ENCODE measurements at places on chromosomes 4 and X.

GRCh38 chr4:19993242-19993641, 258.5 kb upstream of the SLIT2 start:
- no peaks in the 10 kb centered on the region for H3K36me3 ChIP-seq
- no peaks in the 10 kb centered on the region for H3K27me3 ChIP-seq
- no peak overlapping the region for H3K4me3 ChIP-seq
- H3K27ac ChIP-seq = no peak overlapping the region
- DNase-seq = no peak
- H3K4me1 ChIP-seq = no peaks in the 10 kb centered on the region

GRCh38 chr4:101065935-101066485, 281.3 kb downstream of the PPP3CA start:
- H3K36me3 ChIP-seq = no peaks in the 10 kb centered on the region
- H3K27ac ChIP-seq = no peak overlapping the region
- H3K4me3 ChIP-seq = no peak overlapping the region
- no peak for DNase-seq
- H3K4me1 ChIP-seq = no peaks in the 10 kb centered on the region
- H3K27me3 ChIP-seq = no peaks in the 10 kb centered on the region

DNA sequence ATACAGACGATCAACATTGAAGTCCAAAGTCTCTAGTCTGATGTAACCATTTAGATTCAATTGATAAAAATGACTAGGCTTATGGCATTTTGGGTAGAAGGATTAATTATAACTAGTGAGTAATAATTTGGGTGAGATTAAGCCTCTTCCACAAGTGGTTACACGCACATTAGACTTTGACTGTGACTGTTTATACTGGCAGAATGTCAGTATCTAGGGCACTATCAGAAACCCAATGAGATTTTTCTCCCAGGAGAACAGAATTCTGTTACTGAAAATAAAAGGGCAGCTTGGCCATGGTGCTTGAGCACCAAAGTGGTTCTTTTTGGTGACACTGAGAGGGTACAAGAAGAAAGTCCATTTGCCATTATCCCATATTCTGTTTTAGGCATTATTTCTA, 3.3 kb downstream of the PLS3 start:
- H3K4me3 ChIP-seq = no peak overlapping the region
- H3K36me3 ChIP-seq = no peaks in the 10 kb centered on the region
- H3K4me1 ChIP-seq = no peaks in the 10 kb centered on the region
- no peak overlapping the region for H3K27ac ChIP-seq

DNA sequence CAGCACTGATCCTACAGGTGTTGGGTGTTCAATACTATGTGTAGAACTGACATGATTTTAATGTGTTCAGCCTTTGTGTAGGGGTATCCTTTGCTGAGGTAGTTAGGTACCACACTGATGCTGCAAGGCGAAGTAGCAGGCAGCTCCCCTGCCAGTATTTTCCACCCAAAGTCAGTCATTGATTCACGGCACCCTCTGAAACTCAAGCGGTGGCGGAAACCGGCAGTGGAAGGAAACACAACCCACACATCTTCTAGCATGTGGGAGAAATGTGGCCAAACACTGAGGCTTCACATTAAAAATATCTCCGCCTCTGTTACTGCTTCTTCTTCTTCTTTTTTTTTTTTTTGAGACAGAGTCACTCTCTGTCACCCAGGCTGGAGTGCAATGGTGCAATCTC, 126.3 kb downstream of the AASDH start:
- H3K36me3 ChIP-seq = no peaks in the 10 kb centered on the region
- H3K4me1 ChIP-seq = no peaks in the 10 kb centered on the region
- no peaks in the 10 kb centered on the region for H3K27me3 ChIP-seq
- H3K4me3 ChIP-seq = no peak overlapping the region
- no peak overlapping the region for H3K27ac ChIP-seq

DNA sequence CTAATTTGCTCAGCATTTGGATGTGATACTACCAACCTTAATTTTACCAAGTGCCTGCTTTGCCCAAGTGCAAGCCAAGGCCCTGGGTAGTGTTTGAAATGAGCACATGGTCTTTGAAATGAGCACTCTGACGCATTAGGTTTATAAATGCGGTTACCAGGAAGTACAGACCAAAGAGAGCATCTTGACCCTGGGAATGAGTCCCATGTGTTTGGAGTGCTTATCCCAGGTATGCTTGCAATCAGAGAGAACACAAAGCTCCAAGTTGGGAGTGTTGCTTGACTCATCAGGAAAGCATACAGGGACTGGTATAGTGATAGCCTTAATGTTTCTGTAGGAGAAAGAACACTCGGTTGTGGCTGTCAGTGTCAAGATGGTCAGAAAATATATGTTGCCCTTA, 203.6 kb upstream of the MAMLD1 start:
- H3K27me3 ChIP-seq = no peaks in the 10 kb centered on the region
- DNase-seq = no peak
- no peaks in the 10 kb centered on the region for H3K36me3 ChIP-seq

DNA sequence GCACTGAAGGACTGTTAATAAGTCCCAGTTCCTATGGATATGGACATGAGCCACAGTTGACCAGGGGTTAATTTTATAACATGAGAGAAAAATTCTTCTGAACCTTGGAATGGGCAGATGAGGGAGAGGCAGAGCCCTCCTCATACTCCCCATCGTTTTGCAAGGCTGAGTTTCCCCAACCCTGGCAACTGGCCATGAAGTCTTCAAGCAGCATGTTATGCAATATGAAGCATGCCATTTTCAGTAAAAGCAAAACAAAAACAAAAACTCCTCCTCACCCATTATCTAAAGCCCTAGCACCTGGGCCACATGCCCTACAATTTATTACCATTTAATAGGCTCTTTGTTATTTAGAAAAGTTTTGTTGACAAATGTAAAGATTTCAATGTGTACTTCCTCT, 64.5 kb downstream of the GPC4 start:
- H3K4me1 ChIP-seq = no peaks in the 10 kb centered on the region
- H3K4me3 ChIP-seq = no peak overlapping the region
- H3K27ac ChIP-seq = no peak overlapping the region
- peak; percentile 66 for DNase-seq

GRCh38 chrX:131067216-131067615, 9.1 kb downstream of the ARHGAP36 start:
- H3K4me3 ChIP-seq = no peak overlapping the region
- DNase-seq = no peak
- no peaks in the 10 kb centered on the region for H3K36me3 ChIP-seq

- DNase-seq = no peak
- no peak overlapping the region for H3K4me3 ChIP-seq
- no peaks in the 10 kb centered on the region for H3K27me3 ChIP-seq
- H3K36me3 ChIP-seq = no peaks in the 10 kb centered on the region
- no peaks in the 10 kb centered on the region for H3K4me1 ChIP-seq
- H3K27ac ChIP-seq = no peak overlapping the region
These were observed 43.3 kb upstream of the ADAM29 start for GRCh38 chr4:174874898-174875297.

- no peak for DNase-seq
- no peaks in the 10 kb centered on the region for H3K4me1 ChIP-seq
- no peaks in the 10 kb centered on the region for H3K27me3 ChIP-seq
- H3K4me3 ChIP-seq = no peak overlapping the region
These were observed 159.7 kb upstream of the ATP6AP2 start for GRCh38 chrX:40420899-40421729.

GRCh38 chr4:25401066-25401465, 24.0 kb downstream of the ANAPC4 start:
- no peaks in the 10 kb centered on the region for H3K36me3 ChIP-seq
- no peak overlapping the region for H3K4me3 ChIP-seq
- no peak overlapping the region for H3K27ac ChIP-seq

DNA sequence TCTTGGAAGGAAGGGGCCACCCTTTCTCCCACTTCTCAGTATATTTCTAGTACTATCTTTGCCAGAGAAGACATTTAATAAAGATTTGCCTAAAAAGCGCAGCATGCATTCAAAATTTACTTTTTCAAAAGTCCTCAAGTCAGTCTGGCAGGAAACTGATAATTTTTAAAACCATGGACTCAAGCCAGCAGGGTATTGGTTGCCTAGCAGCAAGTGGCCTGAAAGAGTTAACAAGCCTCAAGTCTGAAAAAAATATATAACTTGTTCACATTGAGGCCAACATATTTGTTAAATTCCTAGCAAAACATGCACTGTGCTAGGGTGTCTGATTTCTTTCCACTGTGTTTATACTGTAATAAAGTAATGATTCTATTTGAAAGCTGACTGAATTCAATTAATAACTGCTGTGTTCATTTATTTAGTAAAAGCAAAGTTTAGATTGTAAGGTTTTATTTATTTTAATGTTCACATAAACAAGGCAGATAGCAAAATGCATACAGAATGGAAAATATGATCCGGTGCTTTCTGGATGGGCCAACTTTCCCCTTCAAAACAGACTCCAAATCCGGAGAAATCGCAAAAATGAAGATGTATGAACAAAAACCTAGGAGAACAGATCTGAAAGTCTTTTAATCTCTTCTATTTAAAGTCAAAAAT, 218.5 kb upstream of the FGF13 start:
- H3K27ac ChIP-seq = no peak overlapping the region
- H3K4me1 ChIP-seq = no peaks in the 10 kb centered on the region
- H3K36me3 ChIP-seq = no peaks in the 10 kb centered on the region
- H3K27me3 ChIP-seq = peaks cover 8% of the 10 kb centered on the region

- no peak for DNase-seq
- no peaks in the 10 kb centered on the region for H3K36me3 ChIP-seq
- H3K27ac ChIP-seq = no peak overlapping the region
- H3K27me3 ChIP-seq = peaks cover 30% of the 10 kb centered on the region
- H3K4me3 ChIP-seq = no peak overlapping the region
- H3K4me1 ChIP-seq = no peaks in the 10 kb centered on the region
These were observed 83.1 kb downstream of the TEX11 start for GRCh38 chrX:70825366-70825765.

GRCh38 chr4:60216752-60217151, 983.4 kb upstream of the ADGRL3 start:
- H3K36me3 ChIP-seq = no peaks in the 10 kb centered on the region
- no peaks in the 10 kb centered on the region for H3K27me3 ChIP-seq
- no peak overlapping the region for H3K27ac ChIP-seq
- H3K4me3 ChIP-seq = no peak overlapping the region
- DNase-seq = no peak

DNA sequence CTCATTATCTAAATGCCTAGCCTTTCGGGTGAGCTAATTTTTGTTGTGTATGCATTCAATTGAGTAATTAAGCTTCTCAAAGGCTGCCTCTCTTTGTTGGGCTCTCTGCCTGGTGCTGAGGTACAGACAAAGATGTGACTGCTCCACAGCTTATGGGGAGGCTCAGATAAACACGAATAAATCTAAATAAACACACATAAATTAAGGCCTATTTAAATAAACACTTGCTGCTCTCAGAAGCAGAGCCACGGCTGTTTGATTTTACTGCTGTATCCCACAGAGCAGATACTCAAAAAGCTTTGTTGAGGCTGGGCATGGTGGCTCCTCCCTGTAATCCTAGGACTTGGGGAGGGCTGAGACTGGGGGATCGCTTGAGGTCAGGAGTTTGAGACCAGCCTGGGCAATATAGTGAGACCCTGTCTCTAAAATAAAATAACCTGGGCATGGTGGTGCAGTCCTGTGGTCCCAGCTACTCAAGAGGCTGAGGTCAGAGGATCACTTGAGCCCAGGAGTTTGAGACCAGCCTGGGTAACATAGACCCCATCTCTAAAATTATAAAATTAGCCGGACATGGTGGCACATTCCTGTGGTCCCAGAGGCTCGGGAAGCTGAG, 8.4 kb upstream of the CD99 start:
- H3K4me1 ChIP-seq = no peaks in the 10 kb centered on the region
- no peak for DNase-seq
- no peak overlapping the region for H3K4me3 ChIP-seq
- H3K27me3 ChIP-seq = no peaks in the 10 kb centered on the region
- no peaks in the 10 kb centered on the region for H3K36me3 ChIP-seq

DNA sequence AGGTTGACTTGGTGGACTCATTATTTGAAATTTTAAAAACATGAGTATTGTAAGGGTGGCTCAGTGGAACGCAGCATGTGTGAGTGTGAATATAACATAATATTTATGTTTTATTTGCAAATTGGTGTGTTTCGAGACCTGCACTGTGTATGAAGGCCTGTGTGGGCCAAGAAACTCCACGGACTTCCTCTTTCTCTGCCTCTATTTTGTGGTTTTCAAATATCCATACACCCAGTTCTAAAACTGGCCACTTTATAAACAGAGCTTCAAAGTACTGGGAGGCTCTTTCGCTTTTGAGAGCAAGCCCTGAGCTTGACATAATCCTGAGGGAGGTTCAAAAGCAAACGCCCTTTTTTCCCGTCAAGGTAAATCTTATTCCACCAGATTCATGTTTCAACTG, 187.7 kb downstream of the GPAT3 start:
- DNase-seq = no peak
- H3K27ac ChIP-seq = no peak overlapping the region
- H3K4me3 ChIP-seq = no peak overlapping the region
- no peaks in the 10 kb centered on the region for H3K27me3 ChIP-seq
- H3K4me1 ChIP-seq = no peaks in the 10 kb centered on the region

DNA sequence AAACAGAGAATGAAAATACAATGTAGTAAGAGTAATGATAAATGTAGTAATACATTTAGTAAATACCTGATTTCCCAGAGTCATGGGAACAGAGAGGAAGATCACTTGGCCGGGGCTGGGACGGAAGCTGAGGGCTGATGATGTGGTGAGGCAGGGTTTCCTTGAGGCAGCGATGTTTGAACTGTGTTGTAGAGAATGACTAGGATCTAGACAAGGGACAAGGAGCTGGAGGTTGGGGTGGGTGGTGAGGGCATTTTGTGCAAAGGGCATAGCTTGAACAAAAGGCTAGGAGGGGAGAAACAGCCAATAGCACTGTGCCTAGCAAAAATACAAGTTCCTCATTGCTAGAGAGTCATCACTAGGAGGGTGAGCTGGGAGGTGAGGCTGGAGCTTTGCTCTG, 64.3 kb upstream of the RAPGEF2 start:
- H3K4me1 ChIP-seq = no peaks in the 10 kb centered on the region
- peaks cover 9% of the 10 kb centered on the region for H3K27me3 ChIP-seq
- no peaks in the 10 kb centered on the region for H3K36me3 ChIP-seq
- H3K4me3 ChIP-seq = no peak overlapping the region
- H3K27ac ChIP-seq = no peak overlapping the region
- DNase-seq = no peak

GRCh38 chrX:112048707-112049106, 33.9 kb downstream of the TRPC5 start:
- DNase-seq = no peak
- no peaks in the 10 kb centered on the region for H3K4me1 ChIP-seq
- H3K36me3 ChIP-seq = no peaks in the 10 kb centered on the region
- H3K4me3 ChIP-seq = no peak overlapping the region
- H3K27ac ChIP-seq = no peak overlapping the region

All from adrenal gland (tissue), 19 donors.